ENCODE measurements at places on chromosomes 2 and 18.
A peak's percentile ranks its signal among the peaks of the same experiment; 100 is the strongest.

- no peak for DNase-seq
Observed at GRCh38 chr2:26974352-26974751, 3.9 kb downstream of the MAPRE3 start.

GRCh38 chr2:152492911-152493310 is 157.9 kb downstream of the FMNL2 start:
- DNase-seq = no peak

GRCh38 chr2:120310136-120310535 is 35.8 kb upstream of the INHBB start:
- DNase-seq = no peak

GRCh38 chr2:128734521-128735295 is 416.0 kb upstream of the HS6ST1 start:
- DNase-seq = no peak

DNA sequence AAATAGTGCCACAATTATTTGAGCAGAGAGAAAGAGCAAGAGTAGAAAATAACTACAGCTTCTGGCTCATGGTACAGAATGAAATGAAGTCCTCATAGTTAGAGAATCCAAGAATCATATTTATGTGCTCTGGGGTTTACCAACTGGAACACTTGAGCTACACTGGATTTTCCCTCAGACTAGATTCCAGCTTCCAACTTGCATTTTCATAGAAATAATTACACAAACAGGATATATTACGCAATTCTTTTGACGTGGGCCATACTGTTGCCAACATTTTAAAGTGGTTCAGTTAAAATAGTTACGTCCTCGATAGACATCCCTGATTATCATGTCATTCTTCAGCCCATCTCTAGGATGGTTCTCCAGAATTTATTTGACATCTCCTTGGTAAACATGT is 129.2 kb downstream of the ETAA1 start:
- DNase-seq = no peak

DNA sequence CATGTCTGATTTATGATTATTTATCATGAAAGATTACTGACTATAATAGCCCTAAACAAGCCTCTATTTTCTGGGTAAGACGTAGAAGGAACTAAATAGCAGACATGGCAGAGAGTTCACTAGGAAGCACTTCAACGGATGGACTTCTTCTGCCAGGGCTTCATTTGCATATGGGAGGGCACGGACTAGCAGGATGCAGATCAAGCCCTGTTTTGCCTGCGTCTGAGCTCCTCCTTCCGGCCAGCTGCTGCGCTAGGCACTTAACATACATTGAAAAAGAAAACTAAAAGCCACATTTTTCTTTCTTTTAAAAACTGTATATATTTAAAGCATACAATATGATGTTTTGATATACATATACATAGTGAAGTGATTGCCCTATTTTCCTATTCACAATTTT is 340.0 kb upstream of the MEX3C start:
- peak; percentile 1 for DNase-seq

- DNase-seq = no peak
Observed at GRCh38 chr2:173231465-173231864, 123.2 kb upstream of the CDCA7 start.

DNA sequence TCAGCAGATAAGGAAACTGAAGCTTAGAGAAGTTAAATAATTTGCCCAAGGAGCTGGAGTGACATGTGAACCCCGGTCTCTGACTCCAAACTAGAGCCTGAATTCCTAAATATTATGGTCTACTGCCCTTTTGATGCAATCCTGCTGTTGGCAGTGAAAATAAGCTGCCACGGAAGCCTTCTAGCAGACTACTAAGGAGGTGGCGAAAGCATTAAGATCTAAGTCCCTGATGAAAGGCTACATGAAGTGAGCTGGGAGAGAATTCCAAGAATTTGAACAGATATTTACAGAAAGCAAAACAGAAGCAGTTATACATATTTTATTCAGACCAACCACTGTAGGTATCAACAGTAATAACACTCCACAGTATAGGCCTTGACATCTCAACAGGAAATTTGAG is 28.1 kb downstream of the TRMT61B start:
- no peak for DNase-seq

- DNase-seq = no peak
Observed at GRCh38 chr2:27010139-27010538, 22.6 kb upstream of the TMEM214 start.

DNA sequence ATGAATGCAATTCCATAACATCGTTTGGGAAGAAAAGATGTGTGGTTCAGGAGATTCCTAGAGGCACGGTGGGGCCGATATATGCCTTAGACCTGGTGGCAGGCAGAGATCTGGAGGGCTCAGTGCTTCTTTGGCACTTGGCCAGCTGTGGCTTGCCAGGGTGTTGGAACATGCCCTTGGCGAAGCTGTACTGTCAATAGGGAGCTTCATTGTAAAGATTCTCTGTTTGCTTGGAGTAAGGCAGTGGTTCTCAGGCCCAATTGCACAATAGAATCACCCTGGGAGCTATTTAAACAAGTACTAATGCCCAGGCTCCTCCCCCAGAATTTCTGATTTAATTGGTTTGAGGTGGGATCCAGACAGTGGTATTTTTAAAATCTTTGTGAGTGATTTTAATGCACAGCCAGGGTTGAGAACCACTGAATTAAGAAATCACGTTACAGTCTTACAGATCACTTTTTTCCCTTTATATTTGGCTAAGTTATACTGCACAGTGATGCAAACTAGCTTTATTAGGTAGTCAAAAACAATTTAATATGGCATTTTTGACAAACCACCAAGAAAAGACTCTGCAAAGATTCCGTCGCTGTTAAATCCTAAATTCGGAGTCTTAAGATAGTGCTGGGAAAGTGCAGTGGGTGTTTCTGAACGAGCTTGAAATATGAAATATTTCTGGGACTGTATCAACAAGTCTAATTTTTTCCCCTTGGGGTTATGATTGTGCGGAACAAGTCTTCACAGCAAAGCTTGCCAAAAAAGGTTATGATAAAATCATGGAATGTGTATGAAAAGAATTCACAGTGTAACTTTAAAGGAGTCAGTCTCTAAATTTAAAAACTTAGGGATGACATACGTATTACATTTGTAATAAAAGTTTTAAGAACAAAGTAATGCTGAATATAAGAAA is 78.0 kb downstream of the CRIM1 start:
- DNase-seq = no peak

DNA sequence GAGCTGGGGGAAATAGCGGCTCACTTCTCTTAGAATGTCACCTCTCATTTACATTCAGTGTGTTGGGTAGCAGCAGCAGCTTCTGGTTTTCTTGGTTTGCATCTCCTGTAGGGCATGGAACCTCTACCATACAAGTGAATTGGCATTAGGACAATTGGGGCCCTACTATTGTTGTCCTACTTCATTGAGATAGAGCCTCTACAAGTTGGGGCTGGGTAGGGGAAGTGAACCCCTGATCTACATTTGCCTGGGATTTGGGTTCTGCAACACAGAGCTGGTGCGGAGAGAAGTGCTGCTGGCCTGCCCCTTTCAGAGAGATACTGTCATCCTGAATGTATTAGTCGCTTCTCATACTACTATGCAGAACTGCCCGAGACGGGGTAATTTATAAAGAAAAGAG is 391.6 kb upstream of the HS6ST1 start:
- DNase-seq = no peak
